K562 (cell line): ENCODE measurements at places on chromosomes 4 and X. TPM values are rescaled to one million over a fixed set of nuclear protein-coding genes. Genes with fewer than 3 reads are reported as not detected.
A peak's percentile ranks its signal among the peaks of the same experiment; 100 is the strongest.

GRCh38 chrX:12979616-12980015 lies 4.7 kb downstream of the TMSB4X start:
- no peak for DNase-seq

The JCHAIN gene
- 0.27 and 0.33 TPM in 2 replicates for total RNA-seq

The ERAS gene
- not detected in 2 replicates for total RNA-seq

DNA sequence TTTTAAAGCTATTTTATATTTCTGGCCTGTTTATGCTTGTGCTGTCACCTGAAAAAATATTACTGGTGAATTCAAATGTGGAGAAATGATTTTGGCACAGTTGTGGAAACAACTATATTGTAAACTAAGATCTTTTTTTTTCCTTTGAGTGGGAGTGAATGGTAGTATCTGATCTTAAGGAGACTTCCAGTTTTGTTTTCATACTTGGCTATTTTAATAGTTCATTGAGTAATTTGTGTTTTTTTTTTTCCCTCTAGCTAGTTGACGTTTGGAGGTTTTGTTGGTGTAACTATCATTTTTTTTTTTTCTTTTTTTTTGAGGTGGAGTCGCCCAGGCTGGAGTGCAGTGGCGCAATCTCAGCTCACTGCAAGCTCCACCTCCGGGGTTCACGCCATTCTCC lies 10.5 kb downstream of the STAG2 start:
- DNase-seq = no peak

The TDO2 gene
- 0.40 and 0.47 TPM in 2 replicates for total RNA-seq

DNA sequence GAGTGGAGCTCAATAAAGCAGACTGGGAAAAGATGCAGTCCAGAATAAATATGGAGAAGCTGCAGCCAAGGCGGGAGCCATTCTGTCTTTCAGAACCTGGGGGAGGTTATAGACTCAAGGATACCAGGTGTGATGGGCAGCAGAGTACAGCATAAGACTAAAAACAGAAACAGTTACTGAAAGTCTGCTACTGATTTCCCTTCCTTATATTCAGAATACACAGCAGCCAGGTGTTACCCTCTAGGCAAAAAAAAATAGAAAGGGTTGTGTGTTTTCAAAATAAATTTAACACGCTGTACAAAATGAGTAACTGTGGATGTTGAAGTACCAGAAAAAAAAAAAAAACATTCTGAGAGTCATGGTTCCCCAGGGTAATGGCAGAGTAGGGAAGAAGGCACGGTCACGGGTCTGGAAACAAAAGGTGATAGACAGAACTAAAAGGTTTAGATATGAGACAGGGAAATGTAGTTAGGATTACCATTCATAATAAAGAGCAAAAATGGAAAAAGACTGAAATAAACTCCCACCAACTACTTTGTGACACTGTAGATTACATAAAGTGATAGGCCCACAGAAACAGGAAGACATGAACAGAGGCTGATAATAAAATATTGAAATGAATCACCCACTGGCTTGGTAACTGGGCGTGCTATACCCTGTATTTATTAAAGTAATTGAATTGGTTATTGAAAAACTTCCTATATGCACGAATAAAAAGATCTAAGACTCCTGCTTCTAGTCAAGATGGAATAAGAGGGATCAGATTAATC lies 10.8 kb upstream of the HHIP start:
- DNase-seq = no peak

The GAGE12E gene
- total RNA-seq = not detected in 2 replicates

DNA sequence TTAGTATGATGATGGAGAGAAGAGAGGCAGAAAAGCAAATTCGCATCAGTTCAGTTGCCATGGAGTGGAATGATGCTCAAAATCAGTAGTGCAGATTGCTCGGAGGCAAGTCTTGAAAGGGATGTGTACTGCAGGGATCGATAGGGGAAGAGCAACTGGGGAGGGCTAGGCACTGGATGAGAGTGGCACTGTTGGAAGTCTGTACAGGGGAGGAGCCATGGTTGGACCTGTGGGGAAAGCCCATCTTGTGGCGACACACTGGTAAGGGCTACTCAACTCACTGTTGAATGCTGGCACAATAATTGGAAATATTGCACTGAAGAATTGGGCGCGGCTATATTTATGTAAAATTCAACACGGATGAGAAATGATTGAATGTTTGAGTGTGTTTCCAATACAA lies 1.2 kb downstream of the RAB9B start:
- no peak for DNase-seq

- peak; percentile 87 for DNase-seq
Observed at GRCh38 chrX:154123241-154124219, 20.5 kb upstream of the OPN1LW start.

DNA sequence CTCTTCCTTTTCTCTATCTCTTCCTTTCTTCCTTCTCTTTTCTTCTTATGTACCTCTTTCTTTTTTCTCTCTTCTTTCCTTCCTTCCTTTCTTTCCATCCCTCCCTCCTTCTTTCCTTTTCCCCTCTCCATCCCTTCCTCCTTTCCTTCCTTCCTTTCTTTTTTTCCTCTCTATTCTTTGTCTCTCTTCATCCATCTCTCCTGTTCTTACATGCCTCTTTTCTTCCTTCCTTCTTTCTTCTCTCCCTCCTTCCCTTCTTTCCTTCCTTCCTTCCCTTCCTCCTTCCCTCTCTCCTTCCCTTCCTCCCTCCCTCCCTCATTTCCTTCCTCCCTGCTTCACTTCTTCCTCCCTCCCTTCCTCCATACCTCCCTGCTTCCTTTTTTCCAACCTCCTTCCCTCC lies 19.2 kb upstream of the XG start:
- no peak for DNase-seq

The CENPVL2 gene
- total RNA-seq = not detected in 2 replicates

The UGT8 gene
- 6.0 and 7.5 TPM in 2 replicates for total RNA-seq

- DNase-seq = no peak
Observed at GRCh38 chr4:86847571-86847970, 1.6 kb downstream of the SLC10A6 start.

- DNase-seq = no peak
Observed at GRCh38 chr4:24112466-24112865, 222.6 kb upstream of the PPARGC1A start.

- DNase-seq = no peak
Observed at GRCh38 chr4:7540654-7541413, 106.1 kb upstream of the PSAPL1 start.

- peak; percentile 76 for DNase-seq
Observed at GRCh38 chrX:69615779-69616456, at the start of gene EDA. EDA (plus strand) TSS chrX:69616113.

GRCh38 chr4:20773144-20773997 lies 73.1 kb downstream of the PACRGL start:
- peak; percentile 52 for DNase-seq

GRCh38 chr4:112982680-112983079 lies 66.8 kb upstream of the ANK2 start:
- no peak for DNase-seq

The MGARP gene
- total RNA-seq = 0.31 and 0.35 TPM in 2 replicates

The SSX1 gene
- 128 and 137 TPM in 2 replicates for total RNA-seq

- DNase-seq = no peak
Observed at GRCh38 chrX:17500145-17500579, 125.2 kb downstream of the NHS start.

DNA sequence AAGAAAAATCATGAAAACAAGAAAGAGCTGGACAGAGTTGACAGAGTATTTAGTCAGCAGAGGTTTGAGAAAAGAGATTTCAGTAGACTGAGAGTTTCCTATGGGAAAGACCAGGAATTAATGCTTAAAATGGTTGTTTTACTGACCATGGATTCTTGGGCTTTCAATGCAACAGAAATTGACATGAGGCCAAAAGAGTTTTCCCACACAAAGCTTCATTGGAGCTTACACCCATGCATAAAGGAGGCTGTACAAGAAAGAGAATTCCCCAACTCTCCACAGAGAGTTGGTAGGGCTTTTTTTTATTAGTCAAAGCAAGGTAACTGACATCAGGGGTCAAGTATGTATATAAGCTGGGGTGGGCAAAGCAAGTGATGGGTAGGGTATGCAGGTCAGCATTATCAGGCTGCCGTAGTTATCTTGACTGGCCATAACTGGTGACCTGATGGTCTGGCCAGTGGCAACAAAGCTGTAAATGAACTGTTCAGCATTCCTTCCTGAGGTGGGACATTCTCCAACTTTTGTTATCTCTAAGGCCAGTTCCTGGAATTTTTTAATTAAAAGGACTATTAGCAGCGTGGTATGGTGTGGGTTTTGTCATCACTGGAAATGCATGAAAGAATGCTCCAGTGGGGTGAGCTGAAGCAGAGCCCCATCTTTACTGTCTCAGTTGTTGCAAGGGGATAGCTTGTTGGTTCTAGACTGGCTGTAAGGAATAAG lies 117.0 kb downstream of the ADAM29 start:
- no peak for DNase-seq

DNA sequence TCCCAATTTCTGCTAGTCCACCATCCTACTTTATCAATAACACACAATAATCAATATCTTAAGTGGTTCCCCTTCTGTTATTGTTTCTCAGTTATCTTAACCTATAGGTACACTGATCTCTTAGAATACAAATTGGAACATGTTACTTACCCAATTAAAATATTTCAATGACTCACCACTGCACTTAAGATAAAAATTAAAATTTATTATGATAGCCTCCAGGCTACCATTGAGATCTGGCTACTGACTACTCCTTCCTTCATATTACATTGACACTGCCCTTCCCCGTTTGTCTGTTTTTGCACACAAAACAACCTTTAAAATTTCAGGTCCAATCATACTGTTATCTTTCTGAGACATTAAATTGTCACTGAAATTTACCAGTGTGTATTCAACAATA lies 1074.7 kb downstream of the ADGRL3 start:
- DNase-seq = no peak

The SCD5 gene
- total RNA-seq = 0.18 and 0.20 TPM in 2 replicates
